ENCODE measurements at places on chromosomes 7 and 10. TPM values are rescaled to one million over a fixed set of nuclear protein-coding genes. Genes with fewer than 3 reads are reported as not detected.

The OR2A1 gene
- total RNA-seq = not detected

- no peak for ATAC-seq
These were observed 33.4 kb downstream of the INPP5A start for GRCh38 chr10:132570771-132571649.

- no peak for ATAC-seq
These were observed 588.0 kb downstream of the SORCS1 start for GRCh38 chr10:106576534-106576933.

- ATAC-seq = no peak
These were observed 50.0 kb downstream of the VCL start for GRCh38 chr10:74047871-74048270.

- ATAC-seq = no peak
These were observed 336.0 kb downstream of the AUTS2 start for GRCh38 chr7:69934144-69934903.

DNA sequence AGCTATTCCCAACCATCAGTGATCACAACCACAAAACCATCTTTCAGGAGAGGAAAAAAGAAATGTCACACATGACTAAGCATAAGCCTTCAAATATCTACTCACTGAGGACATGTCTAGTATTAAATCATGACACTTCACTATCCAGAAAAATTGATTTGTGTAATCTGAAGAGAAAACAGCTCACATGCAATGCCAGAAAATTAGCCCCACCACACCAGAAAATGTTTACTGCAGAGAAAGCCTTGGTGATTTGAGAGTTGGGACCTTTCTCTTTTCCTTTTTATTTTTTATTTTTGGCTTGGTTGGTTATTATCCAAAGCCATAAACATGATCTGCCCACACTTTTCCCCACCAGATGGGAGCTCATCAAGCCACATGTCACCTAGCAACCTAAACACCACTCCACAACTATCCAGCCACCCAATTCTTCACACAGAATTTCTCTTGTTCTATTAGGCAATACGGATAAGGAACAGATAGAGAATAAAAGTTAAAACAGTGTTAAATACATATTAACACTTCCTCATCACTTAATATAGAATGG lies 3.1 kb downstream of the PARD3 start:
- no peak for ATAC-seq

DNA sequence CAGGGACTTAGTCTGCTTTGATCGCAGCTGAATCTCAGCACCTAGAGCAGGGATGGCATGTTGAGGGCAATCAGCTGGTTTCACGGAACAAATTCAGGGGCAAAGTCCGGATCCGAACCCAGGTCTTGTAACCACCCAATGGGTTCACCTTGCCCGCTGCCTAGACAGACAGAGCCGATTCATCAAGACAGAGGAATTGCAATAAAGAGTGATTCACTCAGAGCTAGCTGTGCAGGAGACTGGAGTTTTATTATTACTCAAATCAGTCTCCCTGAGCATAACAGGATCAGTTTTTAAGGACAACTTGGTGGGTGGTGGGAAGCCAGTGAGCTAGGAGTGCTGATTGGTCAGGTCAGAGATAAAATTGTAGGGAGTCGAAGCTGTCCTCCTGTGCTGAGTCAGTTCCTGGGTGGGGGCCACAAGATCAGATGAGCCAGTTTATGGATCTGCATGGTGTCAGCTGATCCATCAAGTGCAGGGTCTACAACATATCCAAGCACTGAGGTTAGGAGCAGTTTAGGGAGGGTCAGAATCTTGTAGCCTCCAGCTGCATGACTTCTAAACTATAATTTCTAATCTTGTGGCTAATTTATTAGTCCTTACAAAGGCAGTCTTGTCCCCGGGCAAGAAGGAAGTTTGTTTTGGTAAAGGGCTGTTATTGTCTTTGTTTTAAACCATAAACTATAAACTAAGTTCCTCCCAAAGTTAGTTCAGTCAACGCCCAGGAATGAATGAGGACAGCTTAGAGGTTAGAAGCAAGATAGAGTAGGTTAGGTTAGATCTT lies 43.5 kb upstream of the CHST3 start:
- ATAC-seq = no peak

GRCh38 chr7:80629023-80629422 lies 9.4 kb upstream of the CD36 start:
- no peak for ATAC-seq

Measured in activated T-helper 17 cell treated with anti-CD3 and anti-CD28 coated beads, Interleukin-2, amount 50 U/mL, for 72 hours (primary cell).